ENCODE measurements at places on chromosomes 5 and 9. TPM values are rescaled to one million over a fixed set of nuclear protein-coding genes. Genes with fewer than 3 reads are reported as not detected.

Gene IL9
- not detected for total RNA-seq

Gene ZNF618
- total RNA-seq = 0.60 TPM

Gene SPINK4
- not detected for total RNA-seq

Gene SH3PXD2B
- 0.21 TPM for total RNA-seq

Gene MGAT1
- total RNA-seq = 80.8 TPM

Gene TOMM5
- 39.6 TPM for total RNA-seq

- no peak for DNase-seq
- no peaks in the 10 kb centered on the region for H3K36me3 ChIP-seq
- H3K27me3 ChIP-seq = peaks cover 28% of the 10 kb centered on the region
- no peaks in the 10 kb centered on the region for H3K4me1 ChIP-seq
- no peak overlapping the region for H3K4me3 ChIP-seq
Measured at GRCh38 chr5:116600876-116601275, 26.3 kb upstream of the SEMA6A start.

GRCh38 chr5:159218595-159219023 lies 9.3 kb upstream of the RNF145 start:
- peaks cover 4% of the 10 kb centered on the region for H3K36me3 ChIP-seq
- peaks cover 13% of the 10 kb centered on the region for H3K27me3 ChIP-seq
- H3K27ac ChIP-seq = no peak overlapping the region
- H3K4me3 ChIP-seq = no peak overlapping the region
- DNase-seq = no peak

DNA sequence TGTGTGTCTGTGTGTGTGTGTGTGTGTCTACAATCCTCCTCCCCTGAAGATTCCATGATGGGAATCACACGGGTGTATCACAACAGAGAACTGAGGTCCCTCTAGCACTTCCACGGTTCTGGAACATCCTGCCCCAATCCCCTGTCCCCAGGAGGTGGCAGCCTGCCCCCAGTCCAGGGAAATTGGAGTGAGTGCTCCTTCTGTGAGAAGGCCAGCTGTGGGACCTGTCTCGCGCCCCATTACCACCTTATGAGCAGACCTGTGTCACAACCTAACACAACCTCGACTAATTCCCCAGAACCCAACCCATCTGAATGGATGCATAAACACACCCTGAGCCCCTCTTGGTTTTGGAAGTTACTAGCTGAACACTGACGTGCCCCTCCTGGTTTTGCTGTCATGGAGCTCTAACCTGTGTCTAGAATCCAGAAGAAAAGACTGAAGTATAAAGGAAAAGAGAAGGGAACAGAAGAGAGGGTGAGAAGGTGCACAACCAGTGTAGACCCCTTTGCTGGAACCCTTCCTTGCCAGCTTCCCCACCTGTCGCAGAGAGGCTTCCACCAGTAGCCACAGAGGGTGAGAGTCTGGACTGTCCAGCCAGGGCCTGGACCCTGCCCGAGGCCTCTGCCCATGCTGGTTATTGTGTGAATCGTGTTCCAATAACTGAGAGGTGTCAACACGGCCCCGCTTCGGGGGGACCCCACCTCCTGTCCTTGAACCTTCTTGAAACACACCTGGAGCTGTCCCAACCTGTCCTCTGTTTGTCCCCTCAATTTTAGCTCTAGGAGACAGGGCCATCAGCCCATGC lies 3.4 kb downstream of the BTNL9 start:
- no peak overlapping the region for H3K27ac ChIP-seq
- H3K27me3 ChIP-seq = peaks cover 45% of the 10 kb centered on the region
- no peak for DNase-seq
- H3K36me3 ChIP-seq = peaks cover 3% of the 10 kb centered on the region

GRCh38 chr9:129195606-129196005 lies 17.5 kb upstream of the IER5L start:
- peaks cover 2% of the 10 kb centered on the region for H3K4me1 ChIP-seq
- no peaks in the 10 kb centered on the region for H3K36me3 ChIP-seq
- DNase-seq = no peak
- no peak overlapping the region for H3K27ac ChIP-seq

DNA sequence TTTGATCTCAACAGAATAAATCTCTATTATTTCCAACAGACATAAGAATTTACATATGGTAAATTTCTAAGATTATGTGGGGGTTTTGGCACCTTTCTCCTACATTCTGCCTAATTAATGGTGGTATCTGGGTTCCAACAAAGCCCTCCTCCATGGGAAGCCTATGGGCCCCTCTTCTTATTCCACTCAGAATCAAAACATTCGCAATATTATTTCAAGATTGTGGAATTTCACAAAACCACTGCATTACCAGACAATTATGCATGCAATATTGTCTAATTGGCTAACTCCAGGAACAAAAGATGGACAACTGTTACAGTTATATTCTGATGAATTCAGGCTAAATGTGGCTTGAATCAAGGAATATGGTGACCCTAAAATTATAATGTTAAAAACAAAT lies 434.0 kb downstream of the NFIB start:
- no peak overlapping the region for H3K27ac ChIP-seq
- DNase-seq = no peak
- no peaks in the 10 kb centered on the region for H3K36me3 ChIP-seq

DNA sequence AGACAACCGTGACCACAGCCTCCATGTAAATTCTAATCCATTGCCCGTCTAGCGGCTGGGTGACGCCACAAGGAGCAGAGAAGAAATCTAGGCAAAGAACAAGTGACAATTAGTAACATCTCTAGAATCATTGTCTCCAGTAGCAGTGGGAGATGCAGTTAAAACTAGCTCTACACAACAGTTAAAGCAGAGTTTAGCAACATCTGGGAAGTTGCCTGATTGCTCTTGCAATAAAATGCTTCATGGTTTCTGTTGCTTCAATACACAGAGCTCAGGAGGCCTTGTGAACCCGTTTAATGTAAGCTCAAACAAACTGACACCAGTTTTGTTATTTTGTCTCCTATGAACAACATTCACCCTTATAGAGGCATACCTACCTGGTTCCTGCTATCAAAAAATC lies 369.8 kb upstream of the PDE4D start:
- H3K4me3 ChIP-seq = no peak overlapping the region
- H3K27me3 ChIP-seq = no peaks in the 10 kb centered on the region
- H3K4me1 ChIP-seq = no peaks in the 10 kb centered on the region

DNA sequence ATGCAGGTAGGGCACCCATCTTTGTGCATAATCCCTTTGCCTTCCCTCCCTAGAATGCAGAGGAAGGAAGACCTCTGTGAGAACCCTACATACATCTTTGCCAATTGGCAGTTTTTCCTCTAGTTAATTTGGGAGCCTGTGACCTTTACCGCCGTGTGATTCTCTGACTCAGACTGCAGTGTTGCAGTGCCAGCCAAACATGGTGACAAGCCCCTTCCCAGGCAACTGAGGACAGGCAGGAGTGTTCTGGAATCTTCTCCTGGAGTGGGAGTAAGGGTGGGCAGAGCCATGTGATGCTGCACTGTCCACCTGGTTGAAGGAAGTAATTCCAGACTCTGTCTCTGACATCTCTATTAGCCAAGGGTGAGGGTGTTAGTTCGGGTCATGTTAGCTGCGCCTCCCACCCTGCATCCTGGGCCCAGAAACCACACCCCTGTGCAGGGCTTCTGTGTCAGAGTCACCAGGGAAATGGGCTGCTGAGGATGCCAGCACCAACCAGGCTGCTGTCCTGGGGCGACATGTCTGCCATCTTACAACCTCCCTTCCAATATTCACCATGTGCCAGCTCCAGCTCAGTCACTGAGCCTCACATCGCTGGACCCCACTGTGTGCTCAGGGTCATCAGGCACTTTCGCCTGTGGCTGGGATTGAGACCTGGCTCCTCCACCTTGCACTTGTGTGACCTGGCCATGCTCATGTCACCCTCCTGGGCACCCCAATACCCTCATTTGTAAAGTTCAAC lies 21.8 kb downstream of the KCNIP1 start:
- no peak overlapping the region for H3K4me3 ChIP-seq
- H3K27ac ChIP-seq = no peak overlapping the region
- peaks cover 41% of the 10 kb centered on the region for H3K27me3 ChIP-seq
- no peaks in the 10 kb centered on the region for H3K4me1 ChIP-seq
- H3K36me3 ChIP-seq = no peaks in the 10 kb centered on the region
- no peak for DNase-seq

DNA sequence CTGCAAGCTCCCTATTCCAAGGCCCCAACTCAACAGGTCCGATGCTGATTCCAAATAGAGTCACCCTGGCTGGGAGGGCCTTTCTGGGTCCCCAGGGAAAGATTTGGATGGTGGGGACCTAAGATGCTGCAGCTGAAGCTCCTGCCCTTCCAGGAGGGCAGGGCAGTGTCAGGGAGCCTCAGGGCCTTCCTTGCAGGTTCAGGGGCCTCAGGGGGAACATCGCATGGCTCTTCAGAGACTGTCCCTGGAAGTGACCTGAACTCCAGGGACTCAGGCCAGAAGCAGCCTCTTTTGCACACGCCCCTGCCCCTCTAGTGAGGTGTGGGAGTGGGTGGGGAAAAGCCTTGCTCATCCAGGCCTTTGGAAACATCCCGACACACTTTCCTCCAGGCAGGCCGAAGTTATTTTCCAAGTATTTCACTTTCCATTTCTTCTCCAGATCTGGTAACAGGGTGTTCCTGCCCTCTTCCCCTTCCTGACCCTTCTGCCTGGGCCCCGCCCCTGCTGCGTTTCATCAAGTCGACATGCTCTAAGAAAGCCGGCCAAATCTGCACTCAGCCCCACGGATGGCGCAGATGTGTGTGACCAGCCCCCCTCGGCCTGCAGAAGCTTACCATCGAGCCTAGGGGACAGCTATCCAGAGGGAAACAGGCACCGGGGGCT lies 159.5 kb downstream of the FGF18 start:
- no peak overlapping the region for H3K27ac ChIP-seq
- peaks cover 2% of the 10 kb centered on the region for H3K4me1 ChIP-seq
- H3K4me3 ChIP-seq = no peak overlapping the region
- peaks cover 52% of the 10 kb centered on the region for H3K27me3 ChIP-seq
- no peak for DNase-seq
- H3K36me3 ChIP-seq = no peaks in the 10 kb centered on the region

DNA sequence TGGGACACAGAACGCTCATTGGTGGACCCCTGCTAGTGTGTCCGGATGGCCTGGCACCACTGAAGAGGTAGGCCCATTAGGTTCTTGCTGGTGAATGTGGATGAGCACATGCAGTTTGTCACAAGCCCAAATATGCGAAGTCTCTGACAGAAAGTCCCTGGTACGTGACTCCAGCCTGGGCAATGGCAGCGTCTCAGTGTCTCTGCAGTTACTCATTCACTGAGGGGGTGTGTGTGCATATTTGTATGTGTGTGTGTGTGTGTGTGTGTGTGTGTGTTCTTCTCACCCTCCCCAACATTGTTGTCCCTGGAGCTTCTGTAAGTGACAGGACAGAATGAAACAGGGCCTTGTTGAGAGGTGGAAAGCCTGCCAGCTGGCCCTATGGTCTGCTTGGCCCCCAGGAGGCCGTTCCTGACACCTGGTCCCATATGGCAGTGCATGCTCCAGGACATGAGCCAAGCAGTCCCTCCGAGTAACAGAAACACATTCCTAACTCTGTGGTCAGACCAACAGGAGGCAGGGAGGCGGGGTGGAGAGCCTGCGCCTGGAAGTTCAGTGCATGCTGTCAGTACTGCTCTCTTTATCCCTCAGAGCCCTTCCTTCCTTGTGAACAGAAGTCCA lies 169.9 kb downstream of the SLC28A3 start:
- peaks cover 14% of the 10 kb centered on the region for H3K27me3 ChIP-seq
- no peak overlapping the region for H3K4me3 ChIP-seq
- no peak overlapping the region for H3K27ac ChIP-seq
- H3K4me1 ChIP-seq = peaks cover 5% of the 10 kb centered on the region
- H3K36me3 ChIP-seq = no peaks in the 10 kb centered on the region

- H3K4me1 ChIP-seq = peaks cover 49% of the 10 kb centered on the region
- DNase-seq = no peak
- no peaks in the 10 kb centered on the region for H3K27me3 ChIP-seq
- H3K27ac ChIP-seq = peak overlapping the region; percentile 93
Measured at GRCh38 chr5:177300951-177301350, 2.6 kb downstream of the RAB24 start.

DNA sequence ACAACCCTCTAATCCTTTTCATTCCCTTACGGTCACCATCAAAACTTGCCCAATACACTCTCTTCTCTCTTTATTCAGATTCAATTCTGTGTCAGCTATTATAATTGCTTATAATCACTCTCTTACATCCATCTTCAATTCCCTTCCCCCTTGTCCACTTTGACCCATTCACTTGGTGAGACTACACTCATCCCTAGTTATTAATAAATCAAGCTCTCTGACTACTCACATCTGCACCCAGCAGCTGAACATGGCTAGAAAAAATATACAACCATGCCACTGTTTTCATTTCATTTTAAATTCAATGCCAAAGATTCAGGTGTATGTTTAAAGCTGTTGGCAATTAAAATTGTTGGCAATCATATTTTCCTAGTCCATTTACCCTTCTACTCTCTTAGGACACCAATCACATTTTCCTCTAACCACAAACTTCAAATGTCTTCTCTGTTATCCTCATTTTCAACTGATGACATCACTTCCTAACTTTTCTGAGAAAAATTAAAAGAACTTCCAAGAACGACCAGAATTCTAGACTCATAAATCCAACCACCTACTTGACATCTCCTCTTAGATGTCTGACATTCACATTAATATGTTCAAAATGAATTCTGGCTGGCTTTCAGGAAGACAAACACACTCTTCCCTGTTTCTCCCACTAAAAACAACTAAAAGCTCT lies 5.5 kb downstream of the C5orf15 start:
- no peak overlapping the region for H3K27ac ChIP-seq
- H3K36me3 ChIP-seq = no peaks in the 10 kb centered on the region
- H3K4me1 ChIP-seq = peaks cover 37% of the 10 kb centered on the region
- H3K4me3 ChIP-seq = no peak overlapping the region
- no peak for DNase-seq

DNA sequence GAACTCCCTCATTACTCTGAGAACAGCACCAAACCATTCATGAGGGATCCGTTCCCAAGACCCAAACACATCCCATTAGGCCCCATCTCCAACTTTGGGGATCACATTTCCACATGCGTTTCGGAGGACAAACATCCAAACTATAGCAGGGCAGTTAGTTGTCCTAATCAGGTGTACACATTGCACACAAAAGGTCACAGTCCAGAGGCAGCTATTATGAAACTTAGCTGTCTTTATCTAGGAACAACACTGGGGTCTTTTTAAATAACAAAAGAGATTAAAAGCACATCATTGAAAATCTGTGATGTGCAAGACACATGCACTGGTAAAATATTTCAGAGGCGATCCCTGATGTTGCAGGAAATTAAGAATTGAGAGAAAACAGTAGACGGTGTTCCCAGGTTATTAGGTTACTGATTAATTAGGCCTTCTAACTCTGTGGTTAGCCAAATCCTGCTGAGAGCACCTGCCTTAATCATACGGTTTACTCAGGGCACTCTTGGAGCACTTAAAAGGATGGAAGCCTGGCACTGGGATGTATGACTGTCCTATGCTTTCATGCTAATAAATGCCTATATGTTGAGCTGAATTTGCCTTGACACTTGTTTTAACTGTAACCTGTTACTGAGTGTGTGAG lies 1574.5 kb upstream of the WWC1 start:
- no peaks in the 10 kb centered on the region for H3K4me1 ChIP-seq
- no peak for DNase-seq
- H3K27me3 ChIP-seq = no peaks in the 10 kb centered on the region

DNA sequence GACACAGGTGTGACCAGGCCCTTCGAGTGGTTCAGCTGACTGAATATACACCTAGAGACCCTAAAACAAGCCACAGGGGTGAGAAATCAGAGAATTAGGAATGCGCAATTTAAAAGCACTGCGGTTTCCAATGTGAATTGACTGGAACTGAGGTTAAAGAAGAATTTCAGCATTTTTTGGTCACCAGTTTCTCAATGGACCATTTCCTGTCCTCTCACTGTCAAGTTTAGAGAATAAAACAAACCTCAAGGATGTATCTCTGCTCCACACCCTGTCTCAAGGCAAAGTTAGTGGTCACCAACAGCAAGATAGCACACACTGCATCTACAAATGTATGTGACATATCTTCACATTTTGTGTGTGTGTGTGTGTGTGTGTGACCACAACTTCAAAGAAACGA lies 143.8 kb upstream of the MAP3K1 start:
- no peaks in the 10 kb centered on the region for H3K27me3 ChIP-seq
- DNase-seq = no peak
- H3K36me3 ChIP-seq = no peaks in the 10 kb centered on the region
- H3K4me1 ChIP-seq = peaks cover 25% of the 10 kb centered on the region
- H3K4me3 ChIP-seq = no peak overlapping the region
